ENCODE measurements at places on chromosomes 3 and 15.

- no peak for DNase-seq
Observed at GRCh38 chr3:13353936-13354542, 66.1 kb downstream of the NUP210 start.

GRCh38 chr15:35362195-35362829 lies 183.7 kb downstream of the DPH6 start:
- DNase-seq, result no peak

DNA sequence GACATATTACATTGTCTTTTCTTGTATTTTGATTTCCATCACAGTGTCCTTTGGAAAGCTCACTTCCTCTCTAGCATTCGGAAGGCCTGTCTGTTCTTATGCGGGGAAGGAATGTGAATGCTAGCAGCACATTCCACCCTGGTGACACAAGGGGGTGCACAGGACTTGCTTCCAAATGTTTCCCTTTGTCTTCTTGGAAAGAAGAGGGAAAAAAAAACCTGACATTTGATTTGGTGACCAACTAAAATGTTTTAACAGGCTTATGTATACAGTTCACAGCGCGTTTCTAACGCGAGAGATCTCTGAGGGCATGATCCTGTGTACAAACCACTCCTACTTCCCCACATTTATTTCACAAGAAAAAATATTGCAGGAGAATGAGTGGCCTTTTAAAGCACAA lies 107.6 kb upstream of the FXR1 start:
- peak; percentile 72 for DNase-seq

DNA sequence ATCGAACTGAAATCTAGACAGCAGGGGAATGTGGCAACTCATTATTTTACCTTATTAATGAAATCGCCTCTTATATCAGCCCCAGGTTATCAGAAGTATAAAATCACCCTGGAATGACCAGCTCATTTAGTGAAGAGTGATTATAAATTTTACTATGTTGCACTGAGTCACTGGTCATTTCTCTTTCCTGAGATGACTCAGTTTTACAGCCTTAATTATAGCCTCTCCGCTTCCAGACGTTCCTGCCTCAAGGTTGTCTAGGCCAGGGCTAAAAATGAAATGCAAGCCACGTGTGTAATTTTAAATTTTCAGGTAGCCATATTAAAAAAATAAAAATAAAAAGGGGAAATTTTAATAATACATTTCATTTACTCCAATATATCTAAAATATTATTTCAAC lies 33.3 kb downstream of the DET1 start:
- DNase-seq, result no peak

GRCh38 chr3:158859362-158859761 lies 57.5 kb downstream of the MFSD1 start:
- DNase-seq, result no peak

- no peak for DNase-seq
Observed at GRCh38 chr3:11600501-11601282, 43.0 kb downstream of the VGLL4 start.

DNA sequence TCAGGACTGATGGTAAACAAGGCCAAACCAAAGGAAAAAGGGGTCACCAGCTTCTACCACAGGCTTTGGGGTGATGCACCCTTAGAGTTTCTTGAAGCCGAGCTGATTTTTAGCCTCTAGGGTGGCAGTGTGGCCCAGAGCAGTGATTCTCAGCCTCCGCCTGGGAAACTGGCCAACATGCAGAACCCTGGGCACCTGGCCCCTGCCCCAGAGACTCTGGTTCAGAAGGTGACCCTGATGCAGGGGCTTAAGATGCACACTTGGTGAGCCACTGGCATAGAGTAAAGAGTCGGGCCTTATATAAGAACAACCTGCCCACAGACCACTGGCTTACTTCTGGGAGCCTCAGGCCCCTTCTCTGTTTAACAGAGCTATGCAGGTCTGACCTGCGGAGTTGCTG lies 44.5 kb downstream of the SYNM start:
- DNase-seq, result no peak

GRCh38 chr3:128468791-128469527 lies 2.3 kb upstream of the DNAJB8 start:
- DNase-seq, result no peak

- no peak for DNase-seq
Observed at GRCh38 chr3:101128001-101128400, 134.8 kb upstream of the ABI3BP start.

GRCh38 chr15:98785431-98785806 lies 137.1 kb downstream of the IGF1R start:
- DNase-seq, result no peak

- peak; percentile 98 for DNase-seq
Observed at GRCh38 chr3:189324538-189325138, 152.9 kb downstream of the TPRG1 start.

- no peak for DNase-seq
Observed at GRCh38 chr15:91275844-91276243, 175.8 kb downstream of the SV2B start.

GRCh38 chr3:94001827-94002495 lies 22.0 kb downstream of the ARL13B start:
- DNase-seq, result no peak

- no peak for DNase-seq
Observed at GRCh38 chr3:57160765-57161538, 4.2 kb downstream of the IL17RD start.

DNA sequence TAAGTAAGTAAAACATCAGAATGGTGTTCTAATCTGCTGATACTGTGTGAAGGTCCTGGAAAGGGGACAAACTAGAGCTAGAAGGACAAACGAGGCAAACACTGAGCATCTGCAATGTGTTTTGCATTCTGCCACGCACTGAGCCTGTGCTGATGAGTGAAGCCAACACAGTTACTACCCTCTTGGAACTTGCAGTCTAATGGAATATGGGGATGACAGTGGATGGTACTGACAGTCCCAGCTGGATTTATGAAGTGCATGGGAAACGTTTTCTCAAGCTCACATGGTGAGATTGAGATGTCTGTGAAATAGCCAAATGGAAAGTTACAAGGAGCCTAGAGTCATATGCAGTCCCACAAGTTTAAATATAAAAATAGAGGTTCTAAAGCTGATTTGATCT lies 86.6 kb downstream of the FOXB1 start:
- DNase-seq, result no peak

DNA sequence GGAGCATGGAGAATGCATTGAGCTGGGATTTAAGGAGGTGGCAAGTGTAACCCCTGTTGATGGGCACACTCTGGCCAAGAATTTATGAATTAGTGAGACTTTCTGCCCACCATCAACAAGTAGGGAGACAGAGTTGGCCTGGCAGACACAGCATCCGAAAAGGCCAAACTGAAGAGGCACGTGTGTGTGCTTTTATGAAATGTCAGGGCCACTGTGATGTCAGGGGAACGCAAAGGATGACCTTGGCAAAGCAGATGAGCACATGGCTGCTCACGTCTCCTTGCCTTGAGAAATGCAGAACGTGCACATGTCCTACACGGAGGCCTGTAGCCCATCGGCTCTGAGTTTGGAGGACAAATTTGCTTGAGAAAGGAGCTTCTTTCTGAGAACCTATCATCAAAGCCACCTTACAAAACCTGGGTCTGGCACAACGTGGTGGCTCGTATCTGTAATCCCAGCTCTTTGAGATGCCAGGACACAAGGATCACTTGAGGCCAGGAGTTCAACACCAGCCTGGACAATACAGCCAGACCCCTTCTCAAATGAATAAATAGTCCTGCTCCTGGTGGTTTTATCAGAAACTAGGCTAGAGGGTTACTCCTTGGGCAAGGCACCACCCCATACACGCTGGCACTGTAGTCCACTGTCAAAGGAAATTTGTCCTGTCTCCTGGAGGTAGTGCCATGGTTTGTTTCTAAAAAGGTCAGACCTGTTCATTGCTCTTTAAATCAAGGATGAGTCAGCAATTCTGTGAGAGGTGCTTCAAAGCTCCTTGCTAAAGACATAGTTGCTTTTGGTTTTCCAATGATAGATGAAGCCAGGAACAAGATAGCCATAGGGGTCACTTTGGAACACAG lies 941 bp upstream of the SH3BP5 start:
- DNase-seq, result no peak

GRCh38 chr3:50128001-50128400 lies 27.1 kb upstream of the SEMA3F start:
- DNase-seq, result no peak

- no peak for DNase-seq
Observed at GRCh38 chr3:157079676-157080369, 80.1 kb downstream of the CCNL1 start.

- no peak for DNase-seq
Observed at GRCh38 chr3:58077596-58078285, 69.5 kb downstream of the FLNB start.

DNA sequence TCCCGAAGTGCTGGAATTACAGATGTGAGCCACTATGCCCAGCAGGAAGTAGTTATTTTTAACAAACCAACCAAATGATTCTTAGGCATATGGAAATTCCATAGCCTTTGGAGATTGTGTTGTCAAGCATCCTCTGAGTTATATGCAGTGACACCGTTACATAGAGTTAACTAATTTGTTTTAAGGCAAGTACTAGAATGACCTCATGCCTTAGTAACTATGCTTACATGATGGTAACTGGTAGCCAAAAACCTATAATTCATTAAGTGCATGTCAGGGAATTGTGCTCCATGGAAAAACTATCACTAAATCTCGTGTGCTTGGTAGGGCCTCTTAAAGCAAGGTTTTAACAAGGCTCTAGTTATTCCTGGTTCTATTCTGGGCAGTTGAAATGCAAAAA lies 392.8 kb downstream of the TUSC7 start:
- DNase-seq, result no peak

- DNase-seq, result peak; percentile 17
Observed at GRCh38 chr3:143134471-143134870, 14.9 kb downstream of the CHST2 start.

DNA sequence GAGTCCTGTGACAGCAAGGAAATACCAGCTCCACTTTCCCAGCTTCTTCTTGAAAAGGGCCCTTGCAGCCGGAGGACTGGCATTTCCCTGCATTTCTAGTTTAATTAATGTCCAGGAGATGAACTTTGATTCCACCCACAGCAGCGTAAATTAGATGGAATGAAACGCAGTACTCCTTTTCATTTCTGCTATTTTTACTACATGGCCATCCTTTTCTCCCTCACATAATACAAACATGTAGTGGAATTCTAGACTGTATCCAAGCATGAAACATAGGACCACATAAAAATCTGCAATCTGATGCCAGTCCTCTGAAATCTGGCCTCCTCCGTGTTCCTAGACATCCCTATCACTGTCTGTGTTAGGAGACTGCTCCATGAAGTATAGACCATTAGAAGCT lies 403.2 kb downstream of the NR2F2 start:
- no peak for DNase-seq

GRCh38 chr3:129047553-129047839 lies 13.1 kb upstream of the GP9 start:
- DNase-seq, result no peak

DNA sequence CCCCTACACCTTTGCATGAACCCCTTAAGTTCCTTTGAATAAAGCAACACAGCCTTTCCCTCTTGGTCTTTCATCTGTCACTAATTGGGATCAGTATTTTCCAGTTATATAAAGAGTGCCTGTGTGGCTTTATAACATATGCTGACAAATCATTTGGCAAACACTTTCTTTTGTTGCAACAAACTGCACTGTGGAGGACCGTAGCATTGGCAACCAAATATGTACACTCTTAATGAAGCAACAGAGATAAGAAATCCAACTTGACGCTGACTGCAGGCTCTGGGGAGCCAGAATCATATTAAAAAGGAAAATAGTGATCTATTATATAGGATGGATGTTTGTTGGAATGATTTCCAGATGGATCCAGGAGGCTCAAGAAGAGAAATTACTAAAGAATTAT lies 120.1 kb upstream of the PRICKLE2 start:
- peak; percentile 40 for DNase-seq

DNA sequence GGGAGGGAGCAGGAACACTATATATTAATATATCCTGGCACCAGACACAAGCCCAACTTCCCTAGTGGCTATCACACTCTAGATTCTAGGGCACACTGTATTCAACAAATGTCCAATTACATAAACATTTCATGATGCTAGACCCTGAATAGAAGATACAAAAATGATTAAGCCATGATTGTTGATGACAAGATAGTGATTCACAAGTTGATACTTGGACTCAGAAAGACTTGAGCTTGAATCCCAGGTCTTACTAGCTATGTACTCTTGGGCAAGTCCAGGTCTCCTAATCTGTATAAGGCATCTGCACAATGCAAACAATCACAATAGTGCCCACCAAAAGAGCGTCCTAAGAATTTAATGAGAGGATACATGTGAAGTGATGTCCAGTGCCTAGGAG lies 10.0 kb upstream of the SNTN start:
- DNase-seq, result no peak

- DNase-seq, result no peak
Observed at GRCh38 chr3:196662711-196663571, 23.4 kb downstream of the NRROS start.

DNA sequence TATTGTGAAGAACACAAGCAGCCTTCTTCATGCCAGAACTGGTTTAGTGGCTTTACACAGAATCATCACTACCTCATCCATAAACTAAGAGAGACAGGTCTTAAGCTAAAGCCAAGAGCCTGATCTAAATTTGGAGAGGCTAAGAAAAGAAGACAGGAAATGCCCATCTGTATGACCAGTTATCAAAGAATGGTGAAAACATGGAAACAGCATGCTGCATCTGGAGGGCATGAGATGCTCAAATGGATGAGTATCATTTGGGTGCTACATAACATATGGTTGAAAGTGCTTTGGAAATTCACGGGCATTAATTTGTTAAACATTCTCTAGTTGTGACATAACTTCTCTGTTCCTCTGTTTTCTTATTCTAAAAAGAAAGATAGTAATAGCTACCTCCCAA lies 112.5 kb downstream of the CPNE4 start:
- no peak for DNase-seq

GRCh38 chr3:86147119-86147518 lies 843.8 kb downstream of the VGLL3 start:
- no peak for DNase-seq

DNA sequence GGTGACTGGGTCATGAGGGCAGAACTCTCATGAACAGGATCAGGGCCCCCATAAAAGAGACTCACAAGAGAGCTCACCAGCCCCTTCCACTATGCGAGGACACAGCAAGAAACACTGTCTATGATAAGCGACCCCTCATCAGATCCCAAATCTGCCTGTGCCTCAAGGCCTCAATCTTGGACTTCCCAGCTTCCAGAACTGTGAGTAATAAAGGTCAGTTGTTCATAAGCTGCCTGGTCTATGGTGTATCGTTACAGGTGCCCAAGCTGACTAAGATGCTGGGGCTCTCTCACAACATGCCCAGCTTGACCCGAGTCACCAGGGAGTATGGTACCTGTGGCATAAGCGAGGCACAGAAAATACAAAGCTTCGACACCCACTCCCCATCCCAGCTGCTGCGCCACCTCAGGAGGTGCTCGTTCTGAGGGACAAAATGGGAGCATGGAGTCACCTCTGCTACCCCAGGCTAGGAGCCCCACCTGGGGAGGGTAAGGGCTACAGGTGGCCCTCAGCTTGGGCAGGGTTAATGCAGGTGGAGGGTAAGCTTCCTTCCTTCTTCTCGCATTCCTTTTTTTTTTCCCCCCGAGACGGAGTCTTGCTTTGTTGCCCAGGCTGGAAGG lies 234.1 kb downstream of the ADAMTS17 start:
- DNase-seq, result no peak

GRCh38 chr15:91032919-91033803 lies 10.8 kb upstream of the VPS33B start:
- peak; percentile 61 for DNase-seq

- no peak for DNase-seq
Observed at GRCh38 chr15:68526784-68527183, 52.0 kb upstream of the CORO2B start.

- DNase-seq, result no peak
Observed at GRCh38 chr3:51568036-51568435, 29.5 kb downstream of the RAD54L2 start.
